Cerebellar nuclear complex (tissue), 1 donor: ENCODE measurements at places on chromosomes 7 and 10.

DNA sequence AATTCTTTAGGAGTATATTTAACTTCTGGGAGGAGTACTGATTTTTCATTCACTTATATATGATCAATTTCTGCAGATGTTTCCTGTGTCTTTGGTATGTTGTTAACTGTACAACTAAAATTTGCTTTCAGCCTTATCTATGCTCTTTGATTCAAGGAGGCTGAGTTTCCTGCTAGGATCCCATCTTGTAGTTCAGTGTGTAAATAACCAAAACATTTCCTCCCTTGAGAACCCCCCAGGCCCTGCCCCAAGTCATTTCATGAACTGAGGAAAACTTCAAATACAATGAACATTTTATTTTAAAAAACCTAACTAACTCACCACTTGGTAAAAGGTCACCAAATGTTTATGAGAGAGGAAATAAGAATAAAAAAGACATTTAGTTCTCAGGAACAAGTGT lies 55.5 kb downstream of the VWA2 start:
- no peak for DNase-seq

GRCh38 chr7:75738604-75738974 lies at the start of gene HIP1:
HIP1 (minus strand) TSS chr7:75738941; CDS start chr7:75738920, 21 bp downstream.
- no peak for DNase-seq

DNA sequence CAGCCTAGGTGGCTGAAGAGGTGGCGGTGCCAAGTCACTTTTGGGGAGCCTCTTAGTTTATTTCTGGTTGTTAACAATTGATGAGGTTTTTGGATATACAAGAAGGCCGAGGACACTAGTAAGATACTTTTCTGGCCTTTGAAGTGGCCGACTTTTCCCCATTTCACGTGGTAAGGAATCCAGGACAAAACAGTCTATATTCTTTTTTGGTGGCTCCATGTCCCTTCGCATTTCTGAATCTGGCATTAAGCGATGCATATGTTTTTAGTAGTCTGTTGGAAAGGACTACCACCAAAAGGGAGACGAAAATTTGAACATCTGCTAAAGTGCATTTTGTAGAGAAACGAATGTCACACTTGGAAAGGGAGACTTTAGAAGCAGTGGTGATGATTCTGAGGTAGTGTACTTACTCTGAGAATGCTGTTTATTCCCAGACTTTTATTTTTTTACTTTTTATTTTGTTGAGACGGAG lies 1.5 kb downstream of the MLLT10 start:
- no peak for DNase-seq

DNA sequence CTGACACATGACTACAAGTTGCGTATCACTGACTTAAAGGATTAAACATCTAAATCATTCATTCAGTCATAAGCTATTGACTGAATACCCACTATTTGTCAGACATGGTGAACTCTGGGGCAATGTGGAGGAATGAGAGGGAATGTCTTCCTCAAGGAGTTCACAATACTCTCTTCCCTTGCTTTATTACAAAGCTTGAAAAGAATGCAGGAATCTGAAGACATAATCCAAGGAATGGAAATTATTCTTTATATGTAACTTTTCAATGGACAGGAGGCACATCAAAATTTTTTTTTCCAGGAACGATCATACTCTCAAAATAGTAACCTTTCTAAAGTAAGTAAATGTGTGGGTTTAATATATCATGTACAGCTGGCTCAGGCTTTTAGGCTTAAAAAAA lies 111.9 kb downstream of the ATXN7L1 start:
- DNase-seq: no peak

- DNase-seq: no peak
Measured at GRCh38 chr7:125316466-125316865, 386.8 kb upstream of the POT1 start.

- no peak for DNase-seq
Measured at GRCh38 chr10:43471935-43472720, 35.2 kb downstream of the ZNF487 start.

- DNase-seq: no peak
Measured at GRCh38 chr10:117697402-117697801, 154.9 kb downstream of the EMX2 start.

GRCh38 chr10:58064714-58065528 lies 202.8 kb downstream of the IPMK start:
- no peak for DNase-seq
